Fibroblast of skin of left biceps (primary cell): ENCODE measurements at places on chromosomes 12 and 14.

- no peak for DNase-seq
These were observed 58.9 kb upstream of the RIC8B start for GRCh38 chr12:106715582-106715981.

GRCh38 chr14:70014406-70015095 lies 135.3 kb downstream of the SMOC1 start:
- no peak for DNase-seq

- DNase-seq, result no peak
These were observed 350.7 kb downstream of the C12orf50 start for GRCh38 chr12:87678453-87678852.

GRCh38 chr14:64676410-64677008 lies 27.7 kb upstream of the PLEKHG3 start:
- DNase-seq, result no peak

DNA sequence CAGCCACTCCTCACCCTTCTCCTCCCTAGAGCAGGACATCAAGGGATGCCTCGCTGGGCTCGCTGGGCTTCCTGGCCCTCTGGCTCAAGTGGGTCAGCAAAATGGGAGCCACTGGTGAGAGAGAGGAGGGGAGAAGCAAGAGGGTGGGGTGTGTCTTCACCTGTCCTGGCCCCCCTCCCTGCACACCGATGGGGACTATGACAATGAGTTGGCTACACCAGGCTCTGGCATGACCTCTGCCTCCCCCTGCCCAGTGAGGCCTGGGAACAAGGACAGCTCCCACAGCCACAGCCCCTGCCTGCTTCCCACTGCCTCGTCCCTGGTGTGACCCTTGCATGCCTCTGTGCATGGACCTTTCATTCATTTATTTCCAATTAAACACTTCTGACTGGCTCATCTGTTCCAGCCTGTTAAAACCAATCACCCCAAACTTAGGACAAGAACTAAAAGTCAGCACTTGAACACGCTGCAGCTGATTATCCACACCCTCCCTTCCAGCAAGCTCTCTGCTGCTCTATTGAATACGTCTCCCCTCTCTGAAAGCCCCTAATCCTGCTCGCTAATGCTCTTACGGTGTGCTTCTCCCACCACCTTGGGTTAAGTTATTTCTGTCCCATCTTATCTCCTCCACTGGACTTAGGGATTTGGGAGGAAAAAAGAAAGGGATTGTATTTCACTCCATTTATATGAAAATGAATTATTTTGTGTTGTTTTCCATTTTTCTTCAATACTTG lies 5.8 kb upstream of the PPP2R5C start:
- DNase-seq, result no peak

DNA sequence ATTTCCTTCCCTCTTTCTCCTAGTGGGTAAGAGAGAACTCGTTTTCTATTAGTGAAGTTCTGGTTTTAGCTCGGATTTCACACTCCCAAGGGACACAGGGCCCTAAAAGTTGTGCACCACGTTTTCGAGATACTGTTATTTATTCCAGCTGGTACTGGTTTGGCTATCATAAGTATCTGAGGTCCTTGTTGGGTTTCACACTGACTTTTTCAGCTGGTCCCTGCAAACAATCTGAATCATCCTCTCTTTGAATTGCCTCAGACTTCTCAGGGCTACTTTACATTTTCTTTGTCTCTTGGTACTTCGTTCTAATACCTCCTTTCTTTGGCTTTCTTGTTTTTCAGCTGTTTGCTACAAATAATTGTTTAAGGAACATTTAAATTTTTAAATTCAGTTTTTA lies 75.7 kb downstream of the SCN8A start:
- DNase-seq, result no peak

DNA sequence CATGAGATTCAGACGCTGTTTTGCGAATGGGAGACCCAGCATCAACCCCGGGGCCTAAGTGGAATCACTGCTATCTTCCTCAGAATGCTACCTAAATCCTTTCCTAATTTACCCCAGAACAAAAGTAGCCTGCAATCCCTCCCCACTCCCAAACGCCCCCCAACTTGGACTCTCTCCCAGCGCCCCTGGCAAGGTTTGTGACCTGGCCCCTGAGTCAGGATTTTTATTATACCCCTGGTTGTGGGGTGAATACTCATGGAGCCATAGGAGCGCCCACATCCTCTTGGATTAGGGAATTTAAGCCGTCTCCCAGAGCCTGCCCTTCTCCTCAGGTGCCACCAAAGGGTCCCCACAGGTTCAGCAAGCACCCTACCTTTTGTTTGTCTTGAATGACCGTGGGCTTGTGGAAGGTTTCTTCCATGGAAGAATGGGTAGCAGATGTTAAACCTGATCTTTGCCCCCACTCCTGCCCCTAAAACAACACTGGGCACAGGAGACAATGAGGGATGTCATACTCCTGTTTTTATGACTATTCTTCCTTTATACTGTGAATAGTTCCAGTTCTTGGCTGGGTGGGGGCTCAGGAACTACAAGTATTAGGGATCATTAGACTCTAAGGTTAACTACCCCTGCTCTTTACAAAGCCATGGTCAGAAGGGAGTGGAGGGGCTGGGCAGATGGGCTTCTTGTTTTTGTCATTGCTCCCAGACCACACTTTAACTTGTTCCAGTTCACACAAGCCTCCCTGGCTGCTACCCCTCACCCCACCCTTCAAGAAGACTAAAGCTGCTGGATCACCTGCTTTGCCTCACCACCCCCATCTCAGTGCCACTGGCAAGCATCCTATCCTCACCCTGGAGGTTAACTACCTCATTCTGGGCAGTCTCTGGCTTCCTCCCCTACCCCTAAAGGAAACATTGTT lies 630 bp downstream of the MYL6B start:
- DNase-seq, result no peak

GRCh38 chr12:109818905-109819500 lies 14.2 kb downstream of the TRPV4 start:
- DNase-seq, result no peak
